ENCODE measurements at places on chromosomes 2 and 18.
A peak's percentile ranks its signal among the peaks of the same experiment; 100 is the strongest.

DNA sequence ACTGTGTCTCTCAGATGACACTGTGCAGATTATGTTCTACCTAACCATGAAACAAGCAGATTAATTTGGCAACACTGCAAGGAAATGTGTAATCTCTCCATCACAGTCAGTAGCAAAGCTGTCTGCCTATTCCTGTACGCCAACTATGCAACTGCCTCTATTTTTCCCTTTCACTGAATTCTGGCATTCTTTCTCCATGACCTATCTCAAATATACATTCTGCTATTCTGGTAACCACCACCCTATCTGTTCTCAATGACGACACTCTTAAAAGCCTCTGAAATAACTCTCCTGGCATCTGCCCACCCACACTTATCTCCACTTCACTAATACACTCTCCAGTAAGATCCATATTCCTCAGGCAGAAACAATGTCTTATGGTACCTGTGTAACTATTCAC lies 78.7 kb downstream of the ABCA12 start:
- DNase-seq, result no peak

DNA sequence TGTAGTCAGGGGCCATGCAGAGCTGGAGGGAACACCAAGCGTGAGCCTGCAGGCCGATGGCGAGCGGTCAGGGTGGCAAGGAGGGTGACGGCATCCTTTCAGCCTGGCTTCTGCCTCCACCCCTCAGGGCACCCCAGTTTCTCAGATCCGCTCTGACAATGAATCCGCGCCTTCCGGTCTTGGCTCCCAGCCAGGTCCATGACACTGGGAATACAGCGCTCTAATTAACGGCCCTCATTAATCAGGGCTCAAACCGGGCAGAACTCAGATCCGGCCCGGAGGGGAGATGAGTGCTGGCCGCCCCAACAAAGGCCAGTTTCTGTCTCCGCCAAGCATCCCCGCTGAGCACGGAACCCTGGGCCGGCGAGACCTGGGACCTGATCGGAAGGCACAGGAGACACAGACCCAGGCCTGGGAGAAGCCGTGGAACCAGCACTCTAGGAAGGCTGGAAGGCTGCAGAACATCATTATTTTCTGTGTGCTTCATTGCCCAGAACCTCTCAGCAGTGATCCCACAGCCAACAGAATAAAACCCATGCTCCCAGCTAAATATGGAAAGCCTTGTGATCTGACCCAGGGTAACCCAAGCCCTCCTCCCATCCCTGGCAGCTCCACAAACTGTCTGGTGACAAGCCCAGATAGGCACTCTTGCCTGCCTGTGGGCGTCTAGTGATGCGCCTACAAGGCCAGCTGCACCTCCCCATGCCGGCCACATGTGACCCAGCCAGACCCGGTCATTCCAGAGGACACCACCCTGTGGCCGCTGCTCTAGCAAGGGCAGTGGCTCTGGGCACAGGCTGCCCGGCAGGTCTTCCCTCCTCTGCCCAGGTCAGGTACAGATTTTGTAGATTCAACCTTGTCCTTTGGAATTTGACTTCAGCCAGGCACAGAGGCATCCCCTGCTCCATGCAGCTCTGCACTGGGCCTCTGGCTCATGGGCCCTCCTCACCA lies 438.7 kb upstream of the MYT1L start:
- peak; percentile 64 for DNase-seq

- DNase-seq, result no peak
Measured at GRCh38 chr2:26542676-26543505, 65.0 kb upstream of the OTOF start.

GRCh38 chr2:217835931-217836891 lies 166.6 kb downstream of the TNS1 start:
- peak; percentile 89 for DNase-seq

GRCh38 chr2:225399504-225399903 lies at the start of gene NYAP2:
Gene NYAP2, plus strand, starts transcription at chr2:225399710. Its CDS starts 9,171 bp downstream, at chr2:225408881.
- no peak for DNase-seq

DNA sequence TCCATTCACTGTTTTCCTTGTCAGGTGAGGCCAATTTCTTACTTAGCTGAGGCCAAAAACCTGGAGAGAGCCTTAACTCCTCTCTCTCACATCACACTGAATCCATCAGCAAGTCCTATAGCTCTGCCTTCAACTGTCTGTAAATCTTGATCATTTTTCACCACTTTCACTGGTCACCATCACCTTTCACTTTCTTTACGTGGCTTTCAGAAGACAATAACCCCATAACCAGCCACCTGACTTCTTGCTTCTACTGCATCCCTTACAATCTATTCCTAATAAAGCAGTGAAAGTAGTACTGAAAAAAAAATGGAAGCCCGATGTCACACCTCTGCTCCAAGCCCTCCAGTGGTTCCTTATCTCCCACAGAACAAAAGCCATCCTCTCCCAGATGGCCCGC lies 7.7 kb downstream of the LOXL3 start:
- DNase-seq, result no peak

DNA sequence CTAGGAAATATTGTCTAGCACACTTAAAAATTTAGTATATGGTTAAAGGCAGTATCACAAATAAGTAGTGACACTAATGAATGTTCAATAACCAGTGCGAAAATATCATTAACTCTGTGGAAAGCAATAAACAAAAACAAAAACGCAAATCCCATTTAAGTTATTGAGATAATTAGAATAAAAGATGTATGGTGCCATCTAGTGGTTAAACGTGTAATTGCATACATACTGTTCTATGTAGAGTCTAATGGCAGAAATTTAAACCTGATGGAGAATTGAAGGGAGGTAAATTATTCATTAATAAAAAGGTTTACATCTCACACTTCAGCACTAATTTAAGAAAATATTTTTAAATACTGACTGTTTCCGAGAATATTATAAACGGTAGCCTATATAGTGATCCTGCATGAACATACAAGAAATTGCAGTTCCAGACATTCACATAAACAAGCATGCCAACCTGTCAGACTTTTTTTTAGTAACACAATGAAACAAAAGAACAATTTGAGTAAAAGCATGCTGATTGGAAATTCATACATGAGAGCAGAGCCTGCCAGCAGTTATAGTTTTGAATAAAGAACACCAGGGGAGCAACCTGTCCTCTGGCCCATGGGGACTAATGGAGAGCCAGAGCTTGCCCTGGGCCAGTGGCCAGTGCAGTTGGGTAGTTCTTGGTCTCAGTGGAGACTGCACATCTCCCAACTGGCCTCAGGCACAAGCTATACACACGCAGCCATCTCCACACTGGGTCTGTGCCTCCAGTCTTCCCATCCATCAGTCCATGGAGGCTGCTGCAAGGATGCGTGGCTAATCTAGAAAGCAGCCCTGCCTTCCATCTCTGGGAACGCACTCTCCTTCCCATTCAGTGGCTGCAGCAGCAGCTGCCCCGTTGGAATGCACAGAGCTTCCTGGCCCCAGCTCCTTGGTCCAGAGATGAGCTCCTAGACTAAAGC lies 28.0 kb downstream of the GCG start:
- DNase-seq, result no peak

DNA sequence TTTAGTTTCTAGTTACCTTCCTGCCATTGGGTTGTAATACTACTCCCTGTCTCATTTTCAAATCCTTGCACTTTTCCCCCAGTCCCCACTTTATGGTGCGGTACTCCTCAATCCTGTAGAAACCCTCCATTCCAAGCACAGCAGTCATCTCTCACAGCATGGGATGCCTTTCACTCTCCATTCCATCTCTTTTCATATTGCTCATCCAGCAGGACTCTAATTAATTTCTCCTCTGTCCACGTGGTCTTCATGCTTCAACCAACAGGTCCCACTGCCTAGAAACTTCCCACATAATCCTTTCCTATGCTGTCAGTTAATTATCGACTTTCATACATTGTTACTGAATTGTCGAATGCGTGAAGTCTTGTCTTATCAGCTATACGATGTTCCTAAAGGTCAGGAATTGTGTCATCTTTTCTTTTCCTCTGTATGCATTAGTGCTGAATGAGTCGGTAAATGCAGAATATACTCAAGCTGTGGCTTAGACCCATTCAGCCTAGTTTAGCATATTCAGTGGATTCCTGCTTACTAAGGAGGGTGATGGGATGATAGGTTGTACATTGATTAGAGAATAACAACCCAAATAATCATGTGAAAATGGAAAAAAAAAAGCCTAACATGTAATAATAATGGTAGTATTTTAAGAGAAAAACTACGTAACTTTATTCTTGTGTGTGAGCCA lies 89.7 kb downstream of the CRIM1 start:
- no peak for DNase-seq

DNA sequence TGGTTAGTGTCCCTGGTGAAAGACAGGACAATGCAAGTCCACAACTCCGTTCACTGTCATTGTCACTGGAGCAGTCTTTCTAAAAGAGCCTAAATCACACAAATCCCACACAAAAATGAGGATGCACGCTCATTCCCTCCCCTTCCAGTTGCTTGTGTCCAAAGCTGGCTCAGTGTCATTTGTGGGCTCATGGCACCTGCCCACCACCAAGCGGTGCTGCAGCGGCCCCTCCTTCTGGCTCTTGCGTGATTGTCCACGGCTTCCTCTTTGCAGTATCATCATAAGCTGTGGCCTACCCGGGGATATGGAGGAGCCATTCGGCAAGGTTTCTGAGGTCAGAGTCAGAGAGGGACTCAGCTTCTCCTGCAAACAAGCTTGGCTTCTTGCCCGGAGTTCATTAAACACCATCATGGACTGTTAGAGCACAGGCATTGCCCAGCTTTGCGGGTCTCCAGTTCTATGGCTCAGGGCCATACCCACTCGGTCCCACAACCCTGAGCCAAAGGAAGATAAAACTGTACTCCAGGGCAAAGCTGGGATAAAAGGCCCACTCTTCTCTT lies 179.4 kb upstream of the AGAP1 start:
- no peak for DNase-seq

DNA sequence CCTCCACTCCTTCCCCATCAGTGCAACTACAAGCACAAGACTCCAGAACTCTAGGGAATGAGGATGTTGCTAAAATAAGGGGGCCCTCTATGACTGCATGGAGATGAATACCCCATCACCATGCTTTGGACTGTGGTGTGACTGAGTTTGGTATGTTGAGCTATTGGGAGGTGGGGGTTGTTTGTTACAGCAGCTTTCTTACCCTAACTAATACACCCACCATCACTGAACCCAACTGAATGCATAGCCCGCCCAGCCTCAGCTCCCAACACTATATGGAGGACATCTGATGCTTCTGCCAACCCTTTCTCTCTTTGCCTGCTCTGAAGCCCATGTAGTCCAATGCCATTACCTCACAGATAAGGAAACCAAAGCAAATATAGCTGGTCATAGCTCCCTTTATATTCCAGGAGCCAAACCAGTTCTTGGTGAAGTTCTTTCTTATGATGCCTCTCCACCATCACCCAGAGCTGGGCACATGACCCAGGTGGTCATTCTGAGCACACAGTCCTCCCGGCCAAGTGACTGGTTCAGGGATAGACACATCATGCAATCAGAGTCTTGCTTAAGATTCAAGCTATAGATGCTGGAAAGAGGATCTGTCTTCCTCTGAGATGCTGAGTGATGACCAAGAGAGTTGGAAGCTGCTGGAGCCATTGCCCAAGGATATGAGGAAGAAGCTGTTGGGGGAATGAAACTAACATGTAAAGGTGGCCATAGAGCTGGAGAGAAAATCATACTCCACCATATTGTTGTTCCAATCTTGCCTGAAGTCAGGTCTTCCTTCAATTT lies 155.6 kb upstream of the HAAO start:
- DNase-seq, result no peak

DNA sequence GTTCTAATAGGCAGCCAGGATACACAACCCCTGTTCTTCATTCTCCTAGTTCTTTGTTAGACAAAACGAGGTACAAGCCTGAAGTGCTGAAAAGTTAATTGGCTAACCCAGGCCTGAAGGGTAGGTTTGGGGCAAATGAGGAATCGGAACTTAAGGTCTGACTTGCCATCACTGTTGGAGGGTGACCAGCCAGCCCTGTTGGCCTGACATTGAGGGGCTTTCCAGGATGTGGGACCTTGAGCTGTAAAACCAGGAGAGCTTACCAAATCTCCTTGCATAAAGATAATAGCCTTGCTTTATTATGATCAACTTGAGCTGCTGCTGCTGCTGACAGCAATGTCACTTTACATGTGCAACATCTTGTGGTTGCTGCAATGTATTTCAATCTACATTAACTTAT lies 256.0 kb downstream of the VAPA start:
- DNase-seq, result no peak

- no peak for DNase-seq
Measured at GRCh38 chr2:121297217-121297830, 12.3 kb upstream of the TFCP2L1 start.

DNA sequence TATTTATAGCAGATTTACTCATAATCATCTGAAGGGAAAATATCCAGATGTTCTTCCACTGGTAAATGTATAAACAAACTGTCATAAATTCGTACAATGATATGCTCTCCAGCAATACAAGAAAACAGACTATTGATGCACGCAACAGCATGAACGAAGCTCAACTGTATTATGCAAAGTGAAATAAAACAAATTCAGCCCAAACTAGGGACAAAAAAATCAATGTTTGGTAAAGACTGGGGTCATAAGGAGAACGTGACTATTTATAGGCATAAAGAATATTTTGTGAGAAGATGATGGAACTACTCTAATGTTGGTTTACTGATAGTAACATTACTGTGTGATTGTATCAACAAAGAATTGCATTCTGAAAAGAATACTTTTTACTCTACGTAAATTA lies 1276.7 kb upstream of the DDX18 start:
- DNase-seq, result no peak

Measured in right atrium auricular region (tissue), 2 donors.